Cerebellar cortex (tissue), 1 donor: ENCODE measurements at places on chromosomes 1 and 21.

DNA sequence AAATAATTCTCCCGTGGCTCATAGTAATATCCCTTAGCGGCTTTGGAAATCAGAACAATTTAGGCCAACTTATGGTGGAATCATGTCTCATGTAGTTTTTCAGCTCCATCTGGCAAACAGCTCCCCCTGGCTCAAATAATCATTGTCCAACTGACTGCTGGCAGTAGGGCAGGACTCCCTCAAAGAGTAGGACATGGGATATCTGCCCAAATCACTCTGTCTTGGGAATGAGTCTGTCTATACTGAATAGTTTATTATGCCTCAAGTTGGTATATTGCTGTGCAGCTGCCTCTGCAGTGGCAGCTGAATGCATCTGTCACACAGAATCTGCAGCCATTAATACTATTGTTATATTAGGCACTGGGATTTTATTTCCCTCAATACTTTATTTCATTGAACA, 255.7 kb downstream of the COL11A1 start:
- no peak for DNase-seq

- DNase-seq = peak; percentile 80
Observed at GRCh38 chr1:40849801-40850592, 12.2 kb downstream of the CITED4 start.

GRCh38 chr1:181334724-181335123, 148.6 kb upstream of the CACNA1E start:
- no peak for DNase-seq

- DNase-seq = no peak
Observed at GRCh38 chr1:167612587-167613385, 17.2 kb upstream of the RCSD1 start.

DNA sequence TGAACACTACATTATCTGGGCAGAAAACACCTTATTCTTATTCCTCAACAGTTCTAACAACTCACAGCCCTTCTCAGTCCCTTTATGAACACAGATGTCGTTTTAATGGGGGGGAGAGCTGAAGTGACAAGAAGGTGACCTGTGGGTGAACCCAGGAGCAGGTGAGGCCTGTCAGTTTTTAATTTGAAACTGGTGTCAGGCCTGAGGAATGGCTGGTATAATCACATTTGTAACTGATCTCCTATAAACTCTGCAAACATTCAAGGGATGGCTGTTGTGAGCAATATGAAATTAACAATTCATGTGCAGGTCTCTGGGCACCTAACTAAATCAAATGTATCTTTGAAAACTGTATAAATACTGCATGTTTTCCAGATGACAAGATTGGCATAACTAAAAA, 362.1 kb upstream of the NR5A2 start:
- no peak for DNase-seq

- DNase-seq = no peak
Observed at GRCh38 chr1:9809100-9809510, 14.7 kb downstream of the CLSTN1 start.

DNA sequence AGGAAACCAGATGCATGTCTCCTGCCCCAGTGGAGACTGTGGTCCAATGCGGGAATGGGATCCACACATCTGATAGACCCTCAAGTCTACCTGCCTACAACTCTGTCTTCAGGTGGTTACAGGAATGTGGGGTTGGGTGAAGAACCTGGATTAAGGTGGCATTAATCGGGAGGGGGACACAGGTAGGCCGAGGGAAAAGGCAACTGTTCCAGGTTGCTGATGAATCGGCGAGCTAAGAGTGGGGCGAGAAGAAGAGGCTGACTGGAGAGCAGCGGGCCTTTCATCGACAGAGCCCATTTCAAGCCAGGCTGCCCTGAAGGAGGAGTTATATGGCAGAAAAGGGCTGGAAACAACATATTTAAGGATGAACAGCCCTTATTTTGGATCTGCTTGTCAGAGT, 836 bp downstream of the CD2 start:
- DNase-seq = no peak

DNA sequence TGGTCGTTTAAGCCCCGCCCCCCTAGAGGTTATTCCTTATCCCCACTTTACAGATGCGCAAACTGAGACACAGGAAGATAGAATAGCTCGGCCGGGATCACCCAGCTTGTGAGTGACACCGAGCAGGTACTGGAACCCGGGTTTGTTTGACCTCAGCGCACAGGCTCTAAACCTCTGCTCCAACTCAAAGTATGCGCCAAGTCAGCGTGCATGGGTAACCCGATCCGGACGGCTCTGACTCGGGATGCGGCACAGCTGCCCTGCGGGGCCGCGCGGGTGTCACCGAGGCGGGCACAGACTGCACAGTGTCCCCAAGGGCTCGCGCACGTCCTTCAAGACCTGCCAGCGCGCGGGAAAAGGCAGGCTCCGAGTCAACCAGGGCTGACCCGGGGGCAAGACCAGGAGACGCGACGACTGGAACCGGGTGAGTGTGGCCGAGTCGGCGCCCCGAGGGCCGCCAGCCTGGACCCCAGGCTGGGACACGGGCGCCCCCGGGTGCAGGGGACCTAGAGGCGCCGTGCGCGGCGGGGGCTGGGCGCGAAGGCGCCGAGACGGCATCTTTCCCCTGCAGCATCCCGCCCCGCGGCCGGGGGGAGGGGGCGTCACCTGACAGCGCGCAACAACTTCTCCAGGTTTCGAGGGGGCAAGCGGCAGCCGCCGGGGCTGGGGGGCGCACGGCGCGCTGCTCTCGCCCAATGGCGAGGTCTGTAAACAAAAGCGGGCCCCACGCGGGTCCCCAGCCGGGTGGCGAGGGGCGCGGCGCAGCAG, 101.9 kb upstream of the SOD1 start:
- DNase-seq = peak; percentile 30

- DNase-seq = no peak
Observed at GRCh38 chr1:55124470-55124869, 85.1 kb downstream of the PCSK9 start.

- no peak for DNase-seq
Observed at GRCh38 chr1:107877745-107878144, 87.2 kb downstream of the VAV3 start.

- DNase-seq = no peak
Observed at GRCh38 chr1:230609208-230609607, 33.1 kb upstream of the COG2 start.

DNA sequence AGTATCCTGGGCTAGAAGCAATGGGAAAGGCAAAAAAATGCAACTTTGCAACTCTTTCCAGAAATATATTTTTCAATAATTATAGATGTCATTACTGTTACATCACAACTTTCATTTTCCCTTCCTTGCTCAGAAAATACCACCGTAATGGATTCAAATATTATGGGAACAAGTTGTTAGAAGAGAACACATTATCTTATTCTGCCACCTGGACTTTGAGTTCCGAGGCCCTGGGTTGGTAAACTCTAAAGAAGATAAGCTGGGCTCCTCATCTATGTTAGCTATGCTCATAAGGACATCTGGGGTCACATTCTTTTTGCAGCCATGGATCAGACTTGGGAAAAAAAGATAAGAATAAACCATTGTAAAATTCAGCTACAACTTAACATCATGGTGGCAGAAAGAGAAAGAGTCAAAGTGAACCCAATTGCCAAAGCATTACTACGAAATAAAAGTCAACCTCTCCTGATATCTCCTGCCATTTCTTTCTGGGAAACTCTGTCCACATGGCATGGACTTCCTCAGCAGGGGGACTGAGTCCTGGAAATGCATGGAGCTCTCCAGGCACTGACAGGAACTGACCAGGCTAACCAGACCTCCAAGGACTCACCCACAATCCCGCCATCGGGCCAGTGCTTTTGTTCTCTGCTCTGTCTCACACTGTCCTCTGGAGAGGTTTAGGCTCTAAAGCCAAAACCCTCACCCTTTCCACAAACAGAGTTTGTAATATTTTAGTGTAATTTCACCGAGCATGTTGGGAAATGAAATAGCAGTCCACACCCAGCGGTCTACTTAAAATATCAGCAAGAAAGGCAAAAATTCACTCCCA, 499.1 kb upstream of the RUNX1 start:
- DNase-seq = no peak

- no peak for DNase-seq
Observed at GRCh38 chr1:172390683-172391551, 29.6 kb upstream of the C1orf105 start.

DNA sequence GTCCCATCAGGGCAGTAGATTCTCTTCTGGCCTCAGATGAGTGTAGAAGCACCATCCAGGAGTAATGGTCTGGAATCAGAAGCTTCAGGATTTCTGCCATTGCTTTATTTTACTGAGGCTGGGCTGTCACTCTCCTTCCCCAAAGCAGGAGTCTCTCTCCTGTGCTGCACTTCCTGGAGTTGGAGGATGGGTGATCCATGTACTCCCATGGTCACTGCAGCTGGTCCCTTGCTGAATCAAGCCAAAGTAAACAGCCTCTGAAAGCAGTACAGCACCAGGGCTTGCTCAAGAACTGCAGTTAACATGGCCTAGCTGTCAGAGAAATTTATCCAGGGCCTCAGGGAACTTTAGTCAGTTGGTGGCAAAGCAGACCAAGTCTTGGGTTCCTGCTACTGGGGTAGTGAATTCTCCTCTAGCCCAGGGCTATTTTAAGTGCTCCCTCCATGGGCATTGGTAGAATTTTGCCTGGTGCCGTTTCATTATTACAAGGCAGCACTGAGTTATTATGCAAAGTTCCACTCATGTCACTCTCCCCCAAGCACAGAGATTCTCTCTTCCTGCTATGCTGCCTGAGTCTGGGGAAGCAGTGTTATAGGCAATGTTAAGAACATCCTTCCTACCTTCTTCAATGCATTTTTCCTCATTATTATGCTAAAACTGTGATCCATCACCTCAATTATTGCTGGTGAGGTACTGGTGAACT, 29.5 kb downstream of the DRAM2 start:
- DNase-seq = no peak

DNA sequence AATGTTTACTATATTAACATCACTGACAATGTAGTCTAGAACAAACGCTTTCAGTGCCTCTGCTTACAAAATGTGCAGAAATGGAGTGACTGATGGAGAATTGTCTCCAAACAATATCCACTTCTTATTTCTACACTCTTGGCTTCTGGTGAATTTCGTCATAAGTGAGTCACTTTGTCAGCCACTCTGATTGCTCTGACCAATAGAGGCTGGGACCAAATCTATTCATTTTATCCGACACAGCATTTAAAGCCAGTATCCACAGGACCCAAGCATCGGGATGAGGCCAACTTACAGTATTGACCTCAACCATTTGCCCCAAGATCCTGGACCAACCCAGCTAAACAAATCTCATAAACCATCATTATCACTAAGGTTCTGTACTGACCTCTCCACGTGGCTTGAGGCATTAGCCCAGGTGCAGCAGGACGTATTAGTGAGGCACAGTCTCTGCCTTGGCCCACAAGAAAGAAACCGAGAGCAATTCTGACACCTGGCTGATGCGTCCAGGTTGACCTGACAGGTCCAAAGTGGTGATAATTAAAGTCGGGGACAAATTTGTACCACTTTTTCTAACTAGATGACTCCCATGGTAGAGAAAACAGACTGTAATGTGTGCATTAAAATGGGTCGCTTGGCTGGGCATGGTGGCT, 53.3 kb upstream of the ERO1B start:
- no peak for DNase-seq

GRCh38 chr1:54615531-54616279, 7.6 kb downstream of the FAM151A start:
- no peak for DNase-seq

DNA sequence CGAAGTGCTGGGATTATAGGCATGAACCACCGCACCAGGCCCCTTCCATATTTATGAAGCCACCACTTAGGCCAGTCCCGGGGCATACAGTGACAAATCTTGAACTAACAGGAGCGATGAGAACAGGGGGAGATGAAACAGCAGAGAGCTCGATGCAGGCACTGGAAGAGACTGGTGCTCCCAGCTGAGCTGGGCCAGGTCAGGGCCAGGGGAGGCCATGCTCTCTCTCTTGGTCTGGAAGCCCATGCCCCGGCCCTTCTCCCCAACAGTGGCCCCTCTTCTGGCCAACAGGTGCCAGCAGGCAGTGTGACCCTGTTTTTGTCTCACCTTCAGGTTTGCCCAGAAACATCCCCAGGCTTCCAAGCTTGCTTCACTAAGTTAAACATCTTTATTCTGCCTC, 269.9 kb upstream of the C1orf174 start:
- DNase-seq = no peak

DNA sequence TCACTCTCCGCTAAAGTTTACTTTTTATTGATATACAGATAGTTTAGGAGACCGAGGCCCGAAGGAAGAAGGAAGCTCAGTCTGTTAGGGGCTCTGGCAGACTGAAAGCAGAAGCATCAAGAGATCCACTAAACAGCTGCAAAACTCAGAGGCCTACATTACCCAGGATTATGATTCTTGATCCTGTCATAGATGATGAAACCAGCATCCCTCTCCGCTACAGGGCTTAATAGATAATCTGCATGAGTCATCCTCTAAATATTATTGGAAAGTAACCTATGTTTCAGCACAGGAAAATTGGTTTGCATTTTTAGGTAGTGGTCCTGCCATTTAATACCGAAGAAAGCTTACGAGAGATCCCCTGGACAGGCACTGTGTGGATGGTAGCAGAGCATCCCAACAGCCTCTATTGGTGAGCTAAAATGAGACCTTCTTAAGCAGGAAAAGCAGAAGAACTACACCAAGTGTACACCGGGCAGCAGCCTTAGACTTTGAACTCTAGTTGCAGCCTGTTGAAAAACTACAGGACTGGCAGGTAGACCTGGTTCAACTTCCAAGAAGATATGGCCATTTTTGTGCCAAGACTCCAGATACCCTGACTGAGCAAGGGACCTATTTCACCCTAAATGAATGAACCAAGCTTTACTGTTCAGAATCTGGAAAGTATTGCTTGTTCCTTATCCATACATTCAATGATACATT, 6.8 kb downstream of the CASQ2 start:
- DNase-seq = no peak

DNA sequence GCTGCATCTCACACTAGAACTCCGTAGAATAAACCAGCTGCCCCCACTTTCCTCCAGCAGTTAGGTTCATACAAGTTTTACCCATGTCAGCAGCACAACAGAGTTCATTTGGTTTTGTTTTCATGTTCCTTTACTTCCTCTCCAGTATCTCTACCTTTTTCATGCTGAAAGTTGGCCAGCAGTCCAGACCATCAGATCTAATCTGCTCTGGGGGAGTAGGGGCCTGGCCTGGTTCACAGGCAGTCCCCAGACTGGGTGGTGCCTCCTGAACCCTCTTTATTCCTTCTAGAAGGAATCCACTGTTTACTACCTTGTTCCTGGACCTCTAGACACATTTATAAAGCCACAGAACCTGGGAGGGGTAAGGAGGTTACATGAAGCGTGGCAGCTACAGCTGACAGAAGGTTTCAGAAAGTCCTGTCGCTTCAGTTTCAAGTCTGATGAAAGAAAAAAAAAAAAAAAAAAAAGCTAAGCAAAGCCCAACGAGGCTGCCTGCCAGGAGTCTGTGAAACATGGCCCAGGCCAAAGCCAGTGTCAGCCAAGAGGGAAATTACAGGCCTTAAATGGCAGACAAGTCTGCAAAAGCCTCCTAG, 184.6 kb upstream of the JUN start:
- peak; percentile 59 for DNase-seq
